T-helper 17 cell (primary cell): ENCODE measurements at places on chromosomes 5 and 9.

DNA sequence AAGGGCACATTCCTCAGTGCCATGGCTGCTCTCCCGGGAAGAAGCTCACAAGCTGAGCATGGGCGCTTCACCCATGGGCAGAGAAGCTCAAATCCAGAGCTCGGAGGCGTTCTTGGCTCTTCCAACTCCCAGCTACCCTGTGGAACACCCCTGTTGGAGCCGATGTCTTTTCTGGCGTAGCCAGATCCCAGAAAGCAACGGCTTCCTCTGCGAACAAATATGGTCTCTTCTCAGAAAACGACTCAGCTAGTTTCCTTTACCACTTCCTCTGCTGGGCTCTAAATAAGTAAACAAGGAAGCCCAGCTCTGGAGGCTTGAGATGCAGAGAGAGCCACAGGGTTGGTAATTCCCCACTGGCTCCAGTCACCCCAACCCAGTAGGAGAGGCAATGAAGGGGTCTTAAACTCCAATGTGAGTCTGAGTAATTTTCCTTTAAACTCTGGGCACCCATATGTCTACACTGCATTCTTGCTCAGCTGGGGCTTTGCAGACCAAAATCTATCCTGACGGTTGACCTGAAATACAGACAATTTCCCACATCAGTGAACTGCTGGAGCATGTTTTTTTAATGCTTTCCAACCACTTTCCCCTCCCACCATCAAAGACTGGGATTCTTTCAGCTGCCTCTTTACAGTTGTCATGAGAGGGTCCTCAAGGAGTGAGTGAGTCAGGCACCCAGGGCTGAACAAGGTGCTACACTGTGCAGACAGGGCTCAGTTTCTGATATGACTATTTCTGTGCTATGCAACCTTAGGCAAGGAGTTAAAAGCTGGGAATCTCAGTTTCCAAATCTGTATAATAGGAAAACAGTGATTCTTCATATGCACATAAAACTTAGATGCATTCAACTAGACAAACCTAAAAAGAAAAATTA, at the start of gene LCP2:
TSS of gene LCP2 (minus strand) at position 189 of the 874 bp plus-strand sequence. CDS start at position 23, 166 bp downstream.
- no peak for DNase-seq

DNA sequence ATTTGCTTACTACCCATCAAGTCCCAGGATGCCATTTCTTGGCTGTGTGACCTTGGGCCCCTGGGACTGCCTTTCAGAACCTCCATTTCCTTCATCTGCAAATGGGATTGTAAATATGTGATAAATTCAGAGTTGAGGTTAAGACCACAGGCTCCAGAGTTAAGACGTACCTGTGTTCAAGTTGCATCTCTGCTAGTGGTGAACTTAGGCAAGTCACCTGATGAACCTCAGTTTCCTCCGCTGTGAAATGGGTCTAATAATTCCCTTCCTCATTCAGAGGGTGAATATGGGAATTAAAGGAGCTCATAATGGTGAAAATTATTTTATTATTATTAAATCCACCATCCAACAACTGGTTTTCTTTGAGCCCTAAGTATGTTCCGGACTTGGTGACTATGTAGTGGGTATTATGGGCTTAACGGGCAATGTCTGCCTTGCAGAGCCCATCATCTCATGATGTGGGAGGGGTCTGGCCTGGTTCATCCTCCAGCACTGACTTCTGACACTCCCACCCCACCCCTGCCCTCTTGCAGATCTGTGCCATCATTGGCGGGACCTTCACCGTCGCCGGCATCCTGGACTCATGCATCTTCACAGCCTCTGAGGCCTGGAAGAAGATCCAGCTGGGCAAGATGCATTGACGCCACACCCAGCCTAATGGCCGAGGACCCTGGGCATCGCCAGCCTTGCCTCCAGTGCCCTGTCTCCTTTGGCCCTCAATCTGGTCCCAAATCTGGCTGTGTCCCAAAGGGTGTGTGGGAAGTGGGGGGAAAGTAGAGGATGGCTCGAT, 8.9 kb upstream of the RPL26L1 start:
- no peak for DNase-seq

GRCh38 chr9:121055642-121056143, 5.6 kb upstream of the C5 start:
- DNase-seq, result no peak

GRCh38 chr5:68554571-68555279, 339.2 kb downstream of the PIK3R1 start:
- no peak for DNase-seq

- DNase-seq, result no peak
Measured at GRCh38 chr9:129467004-129467588, 153.8 kb downstream of the C9orf50 start.

DNA sequence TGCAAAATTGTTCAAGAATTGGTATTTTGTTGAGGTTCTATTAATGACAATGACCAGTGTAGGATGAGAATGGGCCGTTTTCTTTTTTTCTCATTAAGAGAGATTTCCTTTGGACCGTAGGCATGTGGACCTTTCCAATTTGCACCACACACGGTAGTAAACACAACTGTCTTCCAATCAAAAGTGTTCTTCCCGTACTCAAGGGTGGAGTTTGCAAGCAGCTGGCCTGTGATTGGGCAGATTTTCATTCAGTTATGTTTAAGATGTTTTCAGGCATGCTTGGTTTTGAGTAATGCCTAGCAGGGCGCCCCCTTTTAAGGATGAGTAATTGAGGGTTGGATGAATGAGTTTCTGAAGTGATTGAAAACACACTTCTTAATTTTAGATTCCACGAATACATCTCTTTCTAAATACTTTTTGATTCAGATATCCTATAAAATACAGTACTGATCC, 2.5 kb downstream of the KDM3B start:
- peak; percentile 29 for DNase-seq

DNA sequence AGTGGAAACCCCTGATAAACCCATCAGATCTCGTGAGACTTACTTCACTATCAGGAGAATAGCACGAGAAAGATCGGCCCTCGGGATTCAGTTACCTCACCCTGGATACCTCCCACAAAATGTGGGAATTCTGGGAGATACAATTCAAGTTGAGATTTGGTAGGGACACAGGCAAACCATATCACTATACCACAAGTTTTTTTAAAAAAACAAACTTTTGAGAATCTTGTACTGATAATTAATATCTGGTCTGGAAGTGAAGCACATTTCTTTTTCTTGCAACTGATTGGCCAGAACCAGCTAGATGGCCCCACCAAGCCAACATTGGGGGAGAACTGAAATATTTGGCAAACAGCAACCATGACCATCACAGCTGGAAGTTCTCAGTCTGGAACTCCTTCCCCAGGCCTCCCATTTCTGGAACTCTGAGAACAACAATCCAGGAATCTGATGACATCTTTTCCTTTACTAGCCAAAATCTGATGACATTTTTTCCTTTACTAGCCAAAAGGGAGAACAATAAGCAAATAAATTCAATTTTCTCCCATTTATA, 51.8 kb upstream of the CDKN2B start:
- no peak for DNase-seq

GRCh38 chr9:91488341-91488740, 64.7 kb upstream of the NFIL3 start:
- DNase-seq, result no peak

GRCh38 chr5:31218978-31219377, 25.5 kb downstream of the CDH6 start:
- no peak for DNase-seq

- no peak for DNase-seq
Measured at GRCh38 chr9:123034881-123035510, 1.5 kb downstream of the GPR21 start.

DNA sequence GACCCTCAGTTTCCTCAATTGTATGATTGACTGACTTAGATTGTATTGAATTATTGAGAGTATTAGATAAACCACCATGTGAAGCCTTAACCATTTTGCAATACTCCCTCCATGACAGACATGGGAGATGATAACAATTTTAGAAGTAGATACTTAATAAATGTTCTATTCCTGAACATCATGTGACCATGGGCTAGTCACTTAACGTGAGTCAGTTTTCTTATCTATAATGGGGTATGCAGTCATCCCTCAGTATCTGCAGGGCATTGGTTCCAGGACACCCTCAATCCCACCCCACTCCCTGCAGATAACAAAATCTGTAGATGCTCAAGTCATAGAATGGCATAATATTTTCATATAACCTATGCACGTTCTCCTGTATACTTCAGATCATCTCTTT, 31.0 kb downstream of the SNX18 start:
- DNase-seq, result no peak

GRCh38 chr5:96075579-96076289, 114.1 kb upstream of the ELL2 start:
- no peak for DNase-seq

- DNase-seq, result no peak
Measured at GRCh38 chr5:128919542-128919941, 45.7 kb upstream of the SLC27A6 start.

- DNase-seq, result no peak
Measured at GRCh38 chr5:151212406-151212798, 11.5 kb downstream of the CCDC69 start.

GRCh38 chr5:14998491-14998890, 126.9 kb upstream of the ANKH start:
- DNase-seq, result no peak

- DNase-seq, result no peak
Measured at GRCh38 chr9:125515281-125515680, 191.7 kb downstream of the MAPKAP1 start.

DNA sequence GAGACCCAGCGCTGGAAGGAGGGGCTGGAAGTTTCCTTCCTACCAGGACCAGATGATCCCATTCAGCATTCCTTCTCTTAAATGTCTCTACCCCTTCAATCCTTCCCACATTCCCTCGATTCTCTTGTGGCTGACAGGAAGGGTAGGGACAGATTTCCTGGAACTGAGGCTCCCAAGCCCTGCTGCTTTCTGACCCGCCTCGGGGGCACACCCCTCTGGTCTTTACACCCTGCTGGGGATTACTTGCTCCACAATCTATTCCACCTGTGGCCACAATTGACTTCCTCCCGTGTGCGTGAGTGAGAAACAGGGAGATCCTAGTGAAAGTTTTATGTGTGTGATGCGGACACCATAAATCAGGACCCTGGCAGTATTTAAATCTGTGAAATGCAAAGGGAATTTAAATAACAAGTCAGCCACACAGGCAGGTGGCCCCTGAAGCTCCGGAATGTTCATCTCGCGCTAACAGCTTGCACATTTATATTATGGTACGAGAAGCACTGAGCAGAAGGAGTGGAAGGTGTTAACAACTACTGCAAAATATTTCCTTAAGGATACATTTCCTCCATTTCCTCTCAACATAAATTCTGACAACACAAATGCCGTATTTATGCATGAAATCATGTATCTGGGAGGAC, 237.5 kb downstream of the SLIT3 start:
- DNase-seq, result no peak

GRCh38 chr9:79598562-79599345, 27.0 kb downstream of the TLE4 start:
- DNase-seq, result no peak

DNA sequence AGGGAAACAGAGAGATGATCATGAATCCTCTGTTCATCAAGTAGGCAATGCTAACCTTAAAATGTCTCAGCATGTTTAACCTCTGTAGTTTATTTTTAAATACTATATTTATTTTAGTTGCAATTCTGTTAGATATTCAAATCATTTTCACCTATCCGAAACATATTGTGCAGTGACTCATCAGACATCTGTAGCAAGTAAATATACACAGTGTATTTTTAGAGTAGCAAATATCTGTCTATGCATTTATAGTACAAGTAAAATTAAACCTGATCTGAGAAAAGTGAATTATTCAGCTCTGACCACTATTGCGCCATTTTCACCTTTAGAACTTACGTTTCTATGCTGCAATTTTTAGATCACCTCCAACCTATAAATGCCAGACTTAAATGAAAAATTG, 24.3 kb upstream of the TUSC1 start:
- DNase-seq, result no peak

DNA sequence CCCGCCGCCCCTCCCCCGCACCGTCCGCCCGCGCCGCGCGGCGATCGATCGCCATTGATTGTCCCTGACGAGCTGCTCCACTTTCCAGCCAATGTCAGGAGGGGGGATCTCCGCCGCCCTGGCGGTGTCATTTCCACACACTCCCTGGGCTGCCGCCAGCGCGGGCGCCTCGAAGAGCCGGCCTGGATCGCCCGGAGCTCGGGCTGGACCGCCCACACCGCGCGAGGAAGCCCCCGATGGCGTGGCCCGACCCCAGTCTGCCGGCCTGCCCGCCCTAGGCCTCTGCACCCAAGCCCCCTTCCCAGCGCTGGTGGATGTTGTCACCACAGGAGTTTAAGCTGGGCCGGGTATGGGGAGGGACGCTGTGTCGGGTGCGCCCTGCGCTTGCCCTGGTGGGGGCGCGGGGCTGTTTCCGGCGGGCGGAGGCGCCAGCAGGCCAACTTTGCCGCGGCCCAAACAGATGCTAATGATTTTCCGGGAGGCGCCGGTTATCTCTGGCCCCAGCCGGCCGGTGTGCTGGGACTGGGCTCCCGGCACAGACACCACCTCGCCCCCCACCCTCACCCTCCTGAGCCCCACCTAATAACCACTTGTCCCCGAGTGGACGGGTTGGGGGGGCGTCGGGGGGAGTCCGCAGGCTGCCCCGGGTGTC, 10.6 kb upstream of the CXXC5 start:
- peak; percentile 38 for DNase-seq

DNA sequence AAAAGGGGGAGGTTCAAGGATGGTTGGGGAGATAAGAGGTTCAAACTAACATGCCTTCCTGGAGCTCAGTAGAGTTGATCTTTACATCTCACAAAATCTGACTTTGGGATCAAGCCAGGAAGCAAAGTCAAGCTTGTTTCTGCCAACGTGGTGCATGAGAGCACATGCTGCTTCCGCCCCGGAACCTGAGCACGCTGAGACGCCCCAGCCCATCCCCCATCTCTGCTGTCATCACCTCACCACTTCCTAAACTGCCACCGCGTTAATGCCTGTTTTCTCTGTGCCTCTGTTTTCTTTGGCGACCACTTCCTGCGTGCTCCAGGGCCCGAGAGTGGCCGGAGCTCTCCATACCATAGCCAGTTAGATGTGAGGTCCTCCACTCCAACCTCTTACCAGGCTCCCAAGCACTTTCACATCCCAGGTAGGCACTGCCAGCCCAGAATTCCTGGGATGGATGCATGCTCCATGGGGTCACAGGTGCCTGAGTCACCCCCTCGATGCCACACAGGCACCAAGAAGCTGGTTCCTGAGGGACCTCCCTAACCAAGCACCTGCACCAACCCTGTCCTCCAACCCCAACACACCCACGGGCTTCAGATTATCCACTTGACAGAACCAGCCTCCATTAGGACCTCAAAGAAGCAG, 31.2 kb upstream of the AFAP1L1 start:
- DNase-seq, result peak; percentile 58

DNA sequence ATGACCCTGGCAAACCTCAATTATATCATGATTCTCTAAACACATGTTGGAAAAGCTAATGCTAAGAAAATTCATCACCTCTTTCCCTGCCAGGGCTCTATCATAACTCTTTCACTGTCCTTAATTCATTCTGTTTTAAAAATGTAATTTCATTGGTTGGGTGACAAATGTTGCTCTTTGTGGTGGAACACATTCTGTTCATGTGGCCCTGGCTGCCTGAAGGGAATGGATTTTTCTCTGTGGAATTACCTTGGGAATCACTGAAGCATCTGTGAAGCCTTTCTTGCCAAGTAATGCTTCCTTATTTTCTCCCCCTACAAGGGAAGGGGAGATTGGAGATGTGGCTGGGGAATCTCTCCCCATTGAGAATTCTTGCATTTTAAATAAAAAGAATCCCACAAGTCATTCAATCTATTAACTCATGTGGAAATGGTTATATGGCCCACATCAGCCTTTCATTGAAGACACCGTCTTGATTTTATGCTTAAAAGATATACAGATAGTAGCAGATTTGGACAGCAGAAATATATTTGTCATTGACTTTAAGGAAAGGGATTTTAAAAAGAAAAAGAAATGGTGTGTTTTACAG, 201.8 kb upstream of the NMUR2 start:
- DNase-seq, result no peak

GRCh38 chr5:5828619-5829018, 406.1 kb downstream of the ICE1 start:
- no peak for DNase-seq

- no peak for DNase-seq
Measured at GRCh38 chr5:14743601-14744295, 79.2 kb downstream of the OTULIN start.
